ENCODE measurements at places on chromosomes 2 and 18. TPM values are rescaled to one million over a fixed set of nuclear protein-coding genes. Genes with fewer than 3 reads are reported as not detected.

DCDC2C gene
- not detected for total RNA-seq

GRCh38 chr2:217808326-217808725 is 194.5 kb downstream of the TNS1 start:
- no peaks in the 10 kb centered on the region for H3K36me3 ChIP-seq
- DNase-seq, result no peak
- H3K27me3 ChIP-seq, result no peaks in the 10 kb centered on the region
- H3K27ac ChIP-seq, result no peak overlapping the region
- no peaks in the 10 kb centered on the region for H3K4me1 ChIP-seq

GRCh38 chr2:229798446-229799155 is 84.2 kb upstream of the DNER start:
- no peak overlapping the region for H3K4me3 ChIP-seq
- no peak for DNase-seq
- H3K36me3 ChIP-seq, result peaks cover 36% of the 10 kb centered on the region
- no peaks in the 10 kb centered on the region for H3K4me1 ChIP-seq
- H3K27me3 ChIP-seq, result no peaks in the 10 kb centered on the region

- no peak for DNase-seq
- H3K27ac ChIP-seq, result no peak overlapping the region
- H3K4me3 ChIP-seq, result no peak overlapping the region
Measured at GRCh38 chr2:37614061-37614738, 57.2 kb downstream of the CDC42EP3 start.

DNA sequence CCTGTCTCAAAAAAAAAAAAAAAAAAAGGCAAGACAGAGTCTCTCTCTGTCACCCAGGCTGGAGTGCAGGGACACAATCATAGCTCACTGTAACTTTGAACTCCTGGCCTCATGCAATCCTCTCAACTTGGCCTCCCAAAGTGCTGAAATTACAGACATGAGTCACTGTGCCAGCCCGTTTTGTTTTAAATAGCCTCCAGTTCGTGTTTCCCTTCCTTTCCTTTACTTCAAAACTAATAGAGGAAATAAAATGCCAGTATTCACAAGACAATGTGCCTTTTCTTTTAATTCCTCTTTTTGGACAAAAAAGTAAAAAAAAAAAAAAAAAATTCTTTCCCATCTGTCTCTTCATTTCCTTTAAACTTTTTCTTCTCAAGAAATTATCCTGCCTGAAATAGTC is 54.5 kb upstream of the ACMSD start:
- no peak for DNase-seq
- H3K4me1 ChIP-seq, result peaks cover 6% of the 10 kb centered on the region
- H3K4me3 ChIP-seq, result no peak overlapping the region
- H3K27ac ChIP-seq, result no peak overlapping the region

- H3K4me1 ChIP-seq, result no peaks in the 10 kb centered on the region
- no peak overlapping the region for H3K27ac ChIP-seq
- no peak for DNase-seq
- H3K4me3 ChIP-seq, result no peak overlapping the region
Measured at GRCh38 chr2:14752295-14752694, 119.8 kb downstream of the LRATD1 start.

- peak; percentile 44 for DNase-seq
- peaks cover 55% of the 10 kb centered on the region for H3K27me3 ChIP-seq
- no peaks in the 10 kb centered on the region for H3K36me3 ChIP-seq
Measured at GRCh38 chr2:235500761-235501672, 7.2 kb downstream of the AGAP1 start.

DNA sequence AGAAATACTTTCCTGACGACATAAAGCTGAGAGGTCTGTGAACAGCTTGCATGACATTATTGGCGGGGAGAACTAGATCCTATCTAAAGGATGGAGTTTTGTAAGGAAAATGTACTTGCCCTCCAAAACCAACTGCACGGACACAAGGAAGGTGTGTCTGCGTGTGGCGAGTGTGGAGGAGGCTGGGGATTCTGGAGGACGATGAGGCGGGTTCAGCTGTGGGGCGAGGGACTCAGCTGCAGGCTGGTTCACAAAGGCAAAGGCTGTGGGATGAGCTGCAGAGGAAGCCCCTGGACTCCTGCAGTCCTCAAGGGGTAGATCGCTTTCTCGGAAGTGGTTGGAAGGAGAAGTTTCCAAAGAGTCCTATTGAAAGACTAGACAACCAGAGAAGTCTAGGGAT is 48.2 kb downstream of the ACKR3 start:
- DNase-seq, result no peak
- no peak overlapping the region for H3K27ac ChIP-seq
- no peaks in the 10 kb centered on the region for H3K36me3 ChIP-seq
- no peak overlapping the region for H3K4me3 ChIP-seq
- H3K27me3 ChIP-seq, result no peaks in the 10 kb centered on the region

- peaks cover 33% of the 10 kb centered on the region for H3K36me3 ChIP-seq
- H3K27ac ChIP-seq, result peak within 1 kb of the TSS; percentile 81
- DNase-seq, result peak; percentile 42
- peaks cover 35% of the 10 kb centered on the region for H3K4me1 ChIP-seq
Measured at GRCh38 chr18:48950536-48951447, at the start of gene SMAD7. TSS of gene SMAD7 (minus strand) at chr18:48950965. CDS start at chr18:48950424, 541 bp downstream.

DNA sequence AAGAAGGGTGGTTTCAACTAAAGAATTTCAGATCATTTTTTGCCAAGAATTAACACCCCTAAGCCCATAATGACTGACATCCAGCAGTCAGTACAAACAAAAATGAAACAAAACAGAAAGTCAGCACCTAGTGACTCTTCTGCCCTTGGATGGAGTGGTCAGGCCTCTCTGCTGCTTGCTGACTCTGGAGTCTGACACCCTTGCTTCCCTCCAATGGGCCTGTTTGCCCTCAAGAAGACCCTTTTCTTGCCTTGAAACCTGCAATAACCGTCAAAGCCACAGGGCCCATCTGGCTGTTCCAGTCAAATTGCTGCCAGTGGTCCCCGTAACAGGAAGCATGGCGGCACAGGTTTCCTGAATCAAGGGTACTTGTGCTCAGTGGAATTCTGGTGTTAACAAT is 27.2 kb upstream of the CYTIP start:
- peak; percentile 45 for DNase-seq
- peaks cover 90% of the 10 kb centered on the region for H3K4me1 ChIP-seq
- peak overlapping the region; percentile 99 for H3K27ac ChIP-seq

DNA sequence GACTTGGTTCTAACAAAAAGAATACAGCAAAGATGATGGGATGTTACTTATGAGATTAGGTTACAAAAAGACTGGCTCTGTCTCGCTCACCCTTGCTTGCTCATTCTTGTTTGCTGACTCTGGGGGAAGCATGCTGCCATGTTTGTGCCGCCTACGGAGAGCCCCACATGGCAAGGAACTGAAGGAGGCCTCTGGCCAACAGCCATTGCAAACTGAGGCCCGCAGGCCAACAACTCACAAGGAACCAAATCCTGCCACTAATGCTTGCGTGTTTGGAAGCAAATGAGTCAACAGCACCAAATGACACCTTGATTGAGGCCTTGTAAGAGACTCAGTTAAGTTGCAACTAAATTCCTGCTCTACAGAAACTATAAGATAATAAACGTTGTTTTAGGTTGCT is 297.6 kb upstream of the STON1 start:
- H3K27ac ChIP-seq, result no peak overlapping the region
- no peak overlapping the region for H3K4me3 ChIP-seq
- no peaks in the 10 kb centered on the region for H3K27me3 ChIP-seq
- peaks cover 12% of the 10 kb centered on the region for H3K4me1 ChIP-seq

Data from activated CD8-positive, alpha-beta T cell treated with anti-CD3 and anti-CD28 coated beads for 36 hours (primary cell).